8988T (cell line): ENCODE measurements at places on chromosomes 4 and X.
A peak's percentile ranks its signal among the peaks of the same experiment; 100 is the strongest.

GRCh38 chrX:43703211-43703791, 47.2 kb downstream of the MAOA start:
- no peak for DNase-seq

DNA sequence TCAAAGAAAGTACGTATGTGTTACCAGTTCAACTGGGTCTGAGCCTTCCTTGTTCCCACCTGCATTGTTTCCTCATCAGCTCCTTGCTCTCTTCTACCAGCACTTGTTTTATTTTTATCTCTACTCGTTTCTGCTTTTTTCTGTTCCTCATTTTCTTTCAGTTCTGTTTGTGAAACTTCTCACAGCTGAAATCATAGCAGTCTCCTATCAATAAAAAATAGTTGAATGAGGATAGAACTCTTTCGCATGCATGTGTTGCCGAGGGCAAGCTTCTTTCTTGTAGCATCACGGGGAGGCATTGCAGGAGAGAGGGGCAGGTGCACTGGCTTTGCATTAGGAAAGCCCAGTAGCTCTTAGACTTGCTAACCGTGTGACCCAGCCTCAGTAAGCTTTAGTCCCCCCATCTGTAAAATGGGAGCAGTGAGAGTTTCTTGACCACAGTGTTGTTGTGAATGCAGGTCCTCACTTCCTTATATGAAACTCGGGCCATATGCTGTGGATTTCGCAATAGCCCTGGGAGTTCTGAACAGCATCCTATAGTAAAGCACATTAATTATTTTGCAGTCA, 24.7 kb downstream of the OFD1 start:
- DNase-seq = no peak

GRCh38 chrX:53320543-53321229, 39.3 kb upstream of the IQSEC2 start:
- peak; percentile 58 for DNase-seq

- no peak for DNase-seq
Measured at GRCh38 chrX:66163849-66164411, at the start of gene HEPH. TSS of gene HEPH (plus strand) at chrX:66164247. CDS start at chrX:66170571, 6,324 bp downstream.

DNA sequence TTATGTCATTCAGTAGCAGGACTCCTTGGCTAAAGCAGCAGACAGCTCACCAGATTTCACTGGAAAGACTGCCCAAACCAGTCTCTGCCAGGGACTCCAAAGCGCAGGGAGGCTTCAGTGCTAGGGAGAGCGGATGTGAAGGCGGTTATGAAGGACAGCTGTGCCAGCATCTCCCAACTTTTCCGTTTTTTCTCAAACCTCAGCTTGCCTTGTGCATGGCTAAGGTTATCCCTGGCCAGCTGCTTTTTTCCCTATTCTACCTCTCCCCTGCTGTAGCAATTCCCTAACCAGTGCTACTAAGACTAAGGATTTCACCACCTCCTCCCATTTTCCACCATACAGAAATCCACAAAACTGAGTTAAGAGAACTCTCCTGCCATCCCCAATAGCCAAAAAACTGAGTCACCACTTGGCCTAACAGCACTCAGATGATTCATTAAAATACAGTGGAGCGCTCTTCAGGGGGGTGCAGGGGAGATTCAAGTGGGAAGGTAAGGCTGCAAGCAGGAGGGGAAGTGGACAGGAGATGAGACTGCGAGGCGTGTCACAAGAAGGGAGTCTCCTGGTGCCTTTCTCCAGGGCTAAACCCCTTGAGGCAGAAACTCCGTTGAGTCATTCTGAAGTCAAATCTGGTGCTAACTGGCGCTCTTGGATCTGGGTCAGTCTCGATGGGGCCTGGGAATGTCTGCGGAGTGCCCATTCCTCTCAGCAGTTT, 90.7 kb downstream of the PALLD start:
- DNase-seq = no peak
